ENCODE measurements at places on chromosomes 3 and 15. TPM values are rescaled to one million over a fixed set of nuclear protein-coding genes. Genes with fewer than 3 reads are reported as not detected.

LYZL4 gene
- not detected for total RNA-seq

SCG5 gene
- 4.8 TPM for total RNA-seq

MME gene
- total RNA-seq = 0.56 TPM

- no peaks in the 10 kb centered on the region for H3K36me3 ChIP-seq
- H3K27me3 ChIP-seq = no peaks in the 10 kb centered on the region
- DNase-seq = no peak
- H3K4me3 ChIP-seq = peak overlapping the region; percentile 5
Measured at GRCh38 chr3:185929192-185930151, 8.3 kb downstream of the TRA2B start.

GRCh38 chr3:70951316-70951715 lies 632.2 kb downstream of the FOXP1 start:
- H3K4me3 ChIP-seq = no peak overlapping the region
- H3K4me1 ChIP-seq = peaks cover 6% of the 10 kb centered on the region
- no peaks in the 10 kb centered on the region for H3K27me3 ChIP-seq
- no peak overlapping the region for H3K27ac ChIP-seq
- H3K36me3 ChIP-seq = no peaks in the 10 kb centered on the region
- DNase-seq = no peak

GRCh38 chr3:143332026-143332425 lies 212.5 kb downstream of the CHST2 start:
- H3K4me3 ChIP-seq = no peak overlapping the region
- H3K27me3 ChIP-seq = no peaks in the 10 kb centered on the region
- peaks cover 2% of the 10 kb centered on the region for H3K4me1 ChIP-seq
- H3K36me3 ChIP-seq = no peaks in the 10 kb centered on the region
- no peak for DNase-seq
